Fibroblast of lung (primary cell): ENCODE measurements at places on chromosomes 1 and 21.

- DNase-seq = peak; percentile 94
Observed at GRCh38 chr1:218344814-218345672, at the start of gene TGFB2. TGFB2 (plus strand) TSS chr1:218345336; CDS start chr1:218346702, 1,366 bp downstream.

- DNase-seq = no peak
Observed at GRCh38 chr1:2152954-2153353, 41.6 kb downstream of the FAAP20 start.

DNA sequence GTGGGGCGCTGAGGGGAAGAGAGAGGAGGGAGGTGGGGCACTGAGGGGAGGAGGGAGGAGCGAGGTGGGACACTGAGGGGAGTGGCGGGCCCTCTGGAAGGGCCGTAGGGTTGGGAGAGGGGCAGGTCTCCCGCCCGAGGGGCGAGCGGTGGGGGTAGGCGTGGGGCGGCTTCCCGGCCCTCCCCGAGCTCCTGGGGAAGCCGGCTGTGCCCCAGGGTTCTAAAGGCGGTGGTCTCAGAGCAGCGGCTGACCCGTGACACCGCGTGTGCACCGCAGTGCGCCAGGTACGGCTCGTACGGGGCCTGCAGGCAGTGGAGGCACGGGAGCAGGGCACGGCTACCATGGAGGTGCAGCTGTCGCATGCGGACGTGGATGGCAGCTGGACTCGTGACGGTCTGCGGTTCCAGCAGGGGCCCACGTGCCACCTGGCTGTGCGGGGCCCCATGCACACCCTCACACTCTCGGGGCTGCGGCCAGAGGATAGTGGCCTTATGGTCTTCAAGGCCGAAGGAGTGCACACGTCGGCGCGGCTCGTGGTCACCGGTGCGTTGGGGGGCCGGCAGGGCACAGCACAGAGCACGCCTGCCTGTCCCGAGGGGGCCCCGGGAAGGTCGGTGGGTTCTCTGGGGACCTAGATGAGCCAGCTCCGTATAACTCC, 68.5 kb downstream of the OBSCN start:
- no peak for DNase-seq

- no peak for DNase-seq
Observed at GRCh38 chr1:108845991-108846390, 10.9 kb downstream of the AKNAD1 start.

DNA sequence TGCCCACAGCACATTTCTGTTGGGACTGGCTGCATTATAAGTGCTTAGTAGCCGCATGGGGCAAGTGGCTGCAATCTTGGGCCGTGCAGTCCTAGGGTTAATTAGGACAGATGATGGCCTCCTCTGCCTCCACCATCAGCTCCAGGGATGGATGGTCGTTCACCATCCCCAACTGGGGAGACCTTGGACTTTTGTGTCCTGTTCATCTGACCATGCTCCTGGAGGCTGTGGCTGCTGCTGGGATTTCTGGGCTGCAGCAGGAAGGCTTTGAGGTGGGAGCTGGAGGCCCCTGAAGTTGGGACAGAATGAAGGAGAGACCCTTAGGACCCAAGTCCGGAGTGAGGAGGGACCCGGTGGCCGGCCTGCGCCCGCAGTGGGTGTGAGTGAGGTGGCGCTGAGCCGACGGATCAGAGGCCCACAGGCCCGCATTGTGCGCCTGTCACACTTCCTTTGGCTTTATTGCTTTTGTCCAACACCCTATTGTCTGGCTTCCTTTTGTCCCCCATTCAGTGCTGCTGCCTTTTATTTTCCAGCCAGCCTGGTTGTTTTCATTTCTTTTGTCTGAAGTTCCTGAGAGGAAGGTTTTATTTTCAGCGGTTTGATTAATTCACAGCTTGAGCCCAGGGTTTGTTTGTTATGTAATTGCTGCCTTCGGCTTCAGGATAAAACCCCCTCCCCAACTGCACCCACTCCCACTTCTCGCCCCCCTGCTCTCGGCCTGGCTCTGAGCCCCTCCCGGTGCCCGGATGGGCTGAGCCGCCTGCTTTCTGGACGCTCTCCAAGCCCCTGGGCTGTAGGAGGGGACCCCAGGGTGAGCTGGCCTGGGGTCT, 35.6 kb downstream of the SOX13 start:
- DNase-seq = no peak

- DNase-seq = no peak
Observed at GRCh38 chr1:76644139-76644538, 223.1 kb upstream of the ST6GALNAC5 start.

GRCh38 chr1:32333251-32333963, 2.6 kb downstream of the MARCKSL1 start:
- DNase-seq = no peak

DNA sequence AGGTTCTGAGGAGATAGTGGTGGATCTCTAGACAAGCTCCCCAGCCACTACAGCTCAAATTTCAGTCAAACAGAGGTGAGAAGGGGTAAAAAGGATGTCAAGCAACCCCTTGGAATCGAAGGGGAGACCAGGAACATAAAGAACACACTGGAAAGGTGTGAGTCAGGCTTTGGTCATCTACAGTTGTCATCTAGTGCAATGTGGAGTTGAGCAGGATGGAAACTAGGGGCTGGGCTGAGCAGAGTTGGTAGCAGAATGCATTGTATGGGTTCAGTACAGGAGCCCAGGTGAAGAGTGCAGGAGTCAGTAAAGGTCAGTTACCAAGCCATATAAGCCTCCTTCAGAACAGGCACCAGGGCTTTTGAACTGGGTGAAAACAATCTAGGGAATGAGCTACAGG, 52.7 kb upstream of the VAV3 start:
- no peak for DNase-seq

DNA sequence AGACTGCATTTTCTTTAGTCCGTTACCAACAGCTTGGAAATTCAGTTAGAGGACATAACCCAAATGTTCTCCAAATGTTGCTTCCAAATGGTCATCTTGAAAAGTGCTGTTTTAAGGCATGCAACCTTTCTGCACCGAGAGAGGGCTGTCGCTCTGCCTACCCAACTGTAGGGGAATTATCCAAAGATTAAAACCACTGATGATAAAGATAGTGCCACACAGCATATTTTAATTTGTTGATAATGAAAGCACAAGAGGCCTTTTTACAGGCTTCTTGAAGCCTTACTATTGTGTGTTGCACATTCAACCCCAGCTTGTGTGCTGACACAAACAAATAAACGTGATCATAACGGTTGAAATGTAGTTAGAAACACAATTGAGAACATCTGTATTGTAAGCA, 121.5 kb downstream of the LMO4 start:
- no peak for DNase-seq

- DNase-seq = no peak
Observed at GRCh38 chr1:160226623-160227022, 21.4 kb downstream of the PEA15 start.

DNA sequence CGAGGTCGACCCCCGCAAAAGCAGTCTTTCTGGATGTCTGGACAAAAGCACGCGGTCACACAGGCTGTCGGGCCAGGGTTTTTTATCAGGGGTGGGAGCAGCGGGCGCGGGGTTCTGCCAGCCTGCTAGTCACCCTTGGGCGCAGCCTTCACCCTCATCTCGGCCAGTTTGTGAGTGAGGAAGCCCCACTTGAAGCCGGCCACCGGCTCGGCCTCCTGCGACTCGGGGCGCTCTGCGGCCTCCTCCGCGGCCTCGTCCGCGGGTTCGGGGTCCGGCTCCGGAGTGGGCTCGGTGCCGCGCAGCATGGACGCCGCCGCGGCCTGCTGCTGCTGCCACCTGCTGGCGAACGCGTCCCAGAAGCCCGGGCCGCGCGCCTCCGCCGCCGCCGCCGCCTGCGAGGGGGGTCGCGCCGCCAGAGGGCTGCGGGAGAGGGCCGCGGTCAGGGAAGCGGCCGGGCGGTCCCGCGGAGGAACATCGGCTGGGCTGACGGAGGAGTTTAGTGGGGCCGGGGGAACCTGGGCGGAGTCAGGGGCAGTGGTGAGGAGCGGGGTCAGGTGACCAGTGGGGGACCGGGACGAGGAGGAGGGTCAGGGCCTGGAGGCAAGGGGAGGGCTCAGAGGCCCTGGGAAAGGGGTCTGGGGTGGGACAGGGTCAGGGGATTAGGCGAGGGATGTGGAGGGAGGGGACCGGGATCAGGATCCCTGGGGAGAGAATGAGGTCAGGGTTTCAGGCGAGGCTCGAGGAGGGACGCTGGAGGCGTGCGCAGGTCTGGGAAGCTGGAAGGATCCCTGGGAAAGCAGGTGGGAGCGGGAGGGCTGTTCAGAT, 4.5 kb downstream of the C1orf232 start:
- DNase-seq = no peak

DNA sequence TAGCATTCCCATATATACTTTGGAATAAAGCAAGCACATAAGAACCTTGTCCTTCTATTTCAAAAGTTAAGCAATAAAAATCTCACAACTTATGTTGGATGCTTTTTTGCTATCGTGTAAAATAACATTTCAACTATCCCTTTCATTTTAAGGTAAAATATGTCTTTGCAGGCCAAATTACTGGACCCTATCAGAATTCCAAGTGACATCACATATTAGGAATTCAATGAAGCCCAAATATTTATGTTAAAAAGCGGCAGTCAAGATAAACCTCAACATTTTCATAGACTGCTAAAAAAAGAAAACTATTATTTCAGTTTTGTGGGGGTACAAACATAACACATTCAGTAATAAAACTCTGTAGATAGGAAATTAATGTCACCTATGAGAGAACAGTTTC, 252.0 kb downstream of the KCTD3 start:
- peak; percentile 53 for DNase-seq

DNA sequence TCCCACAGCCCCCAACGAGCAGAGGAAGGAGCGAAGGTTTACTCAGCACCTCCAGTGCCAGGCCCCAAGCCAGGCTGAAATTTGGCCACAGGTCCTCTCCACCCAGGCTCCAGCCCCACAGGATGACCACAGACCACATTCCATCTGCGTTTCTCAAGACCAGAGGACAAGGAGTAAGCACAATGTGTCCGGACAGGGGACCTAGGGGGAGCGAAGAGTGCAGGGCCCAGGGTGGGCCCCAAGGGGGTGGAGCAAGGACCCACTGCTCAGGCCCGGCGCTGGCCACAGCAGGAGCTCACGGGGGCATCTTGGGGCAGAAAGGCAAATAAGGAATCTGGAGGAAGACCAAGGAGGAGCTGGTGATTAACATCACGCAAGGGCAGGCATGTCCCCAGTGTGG, 100.5 kb downstream of the NPHP4 start:
- DNase-seq = peak; percentile 74

- peak; percentile 25 for DNase-seq
Observed at GRCh38 chr1:168772428-168773060, 43.5 kb upstream of the DPT start.

GRCh38 chr1:172320733-172321132, 99.8 kb upstream of the C1orf105 start:
- peak; percentile 28 for DNase-seq

- DNase-seq = peak; percentile 92
Observed at GRCh38 chr1:88985032-88985431, 7.4 kb downstream of the KYAT3 start.

GRCh38 chr1:231639819-231640218, 13.2 kb downstream of the DISC1 start:
- DNase-seq = no peak

DNA sequence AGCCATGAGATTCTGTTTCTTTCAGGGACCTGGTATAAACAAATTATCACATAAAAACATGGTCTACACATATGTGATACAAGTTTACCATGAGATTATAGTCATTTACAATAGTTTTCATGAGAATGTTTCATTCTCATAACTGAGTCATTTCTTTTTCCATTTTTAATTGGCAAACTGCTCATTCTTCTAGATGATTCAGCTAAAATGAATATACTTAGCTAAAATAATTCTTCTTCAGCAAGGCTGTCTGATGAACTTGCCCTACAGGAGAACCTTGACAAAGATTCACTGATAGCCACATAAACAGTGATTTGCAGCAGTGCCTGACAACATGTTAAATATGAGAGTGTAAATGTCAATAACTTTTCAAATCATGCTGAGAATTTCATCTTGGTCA, 253.2 kb downstream of the FMN2 start:
- peak; percentile 17 for DNase-seq

DNA sequence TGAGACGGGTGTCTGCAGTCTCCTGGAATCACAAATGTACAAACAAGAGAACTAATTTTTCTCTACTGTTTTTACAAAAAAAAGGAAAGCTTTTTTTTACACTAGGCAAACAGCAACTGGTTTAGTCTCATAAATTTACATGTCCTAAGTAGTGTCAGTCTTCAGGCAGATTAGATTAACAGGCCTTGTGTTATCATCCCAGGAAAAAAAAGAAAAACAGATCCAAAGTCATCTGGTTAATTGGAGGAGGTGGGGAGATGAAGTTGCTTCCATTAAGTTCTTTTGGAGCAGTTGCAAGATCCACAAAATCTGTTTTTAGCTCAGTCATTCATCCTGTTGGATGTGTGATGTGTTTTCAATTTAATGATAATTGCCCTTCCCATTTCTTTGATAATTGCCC, 363.5 kb upstream of the ADGRL2 start:
- DNase-seq = no peak

- no peak for DNase-seq
Observed at GRCh38 chr1:30904191-30904961, 4.2 kb downstream of the SDC3 start.
